ENCODE measurements at places on chromosomes 5 and 9.

DNA sequence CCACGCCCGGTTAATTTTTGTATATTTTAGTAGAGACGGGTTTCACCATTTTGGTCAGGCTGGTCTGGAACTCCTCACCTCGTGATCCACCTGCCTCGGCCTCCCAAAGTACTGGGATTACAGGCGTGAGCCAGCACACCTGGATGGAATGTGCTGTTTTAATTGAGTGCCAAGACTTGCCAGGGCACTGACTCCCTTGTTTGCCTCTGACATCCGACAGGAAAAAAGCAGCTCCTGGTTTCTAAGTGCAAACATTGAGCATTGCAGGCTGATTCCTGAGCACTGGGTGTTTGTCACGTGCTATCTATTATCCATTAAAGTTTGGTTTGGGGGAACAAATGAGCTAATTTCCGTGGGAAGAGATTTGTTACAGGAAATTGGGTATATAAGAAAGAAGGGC, 70.6 kb upstream of the CKMT2 start:
- DNase-seq: no peak

DNA sequence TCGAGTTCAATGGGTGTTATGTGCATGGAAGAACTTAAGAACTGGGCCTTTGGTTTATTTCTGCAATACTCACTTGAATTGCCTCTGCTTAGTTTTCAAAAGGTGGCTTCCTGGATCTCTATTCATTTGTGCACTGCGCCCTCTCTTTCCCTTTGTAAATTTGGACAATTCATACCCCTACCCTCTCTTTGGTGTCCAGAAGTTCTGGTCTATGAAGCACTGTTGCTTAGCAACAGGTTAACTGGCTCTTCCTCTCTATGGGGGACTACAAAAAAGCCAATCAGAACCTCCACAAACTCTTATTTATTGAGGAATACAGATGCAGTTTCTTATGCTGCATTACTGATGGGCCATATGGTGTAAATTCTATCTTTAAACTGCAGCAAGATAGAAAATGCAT, 13.5 kb upstream of the FAM120A start:
- no peak for DNase-seq

GRCh38 chr9:21687351-21687750, 115.1 kb upstream of the MTAP start:
- DNase-seq: no peak

- DNase-seq: no peak
These were observed 92.0 kb downstream of the PLCXD3 start for GRCh38 chr5:41418220-41419031.

DNA sequence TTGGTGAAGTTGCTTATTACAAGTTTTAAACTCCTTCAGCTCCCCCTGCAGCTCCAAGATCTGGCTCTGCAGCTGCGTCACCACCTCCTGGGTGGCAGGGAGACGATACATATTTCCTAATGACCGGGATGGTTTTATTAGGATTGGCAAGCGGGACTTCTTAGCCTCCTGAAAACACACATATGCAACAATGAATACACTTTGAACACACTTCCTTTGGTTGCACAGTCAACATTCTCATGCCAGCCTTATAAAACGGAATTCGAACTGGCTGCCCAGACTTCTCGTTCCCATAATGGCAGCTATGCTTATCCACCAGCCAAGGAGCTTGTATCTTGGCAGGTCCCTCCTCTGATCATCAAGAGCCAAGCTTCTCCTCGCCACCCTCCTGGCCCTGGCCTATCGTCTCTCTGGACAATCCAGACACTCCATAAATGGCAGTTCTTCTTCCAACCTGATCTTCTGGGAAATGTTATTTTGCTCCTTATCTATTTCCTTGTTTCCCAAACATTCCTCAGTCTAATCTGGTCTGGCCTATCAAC, 131.9 kb downstream of the CDK5RAP2 start:
- no peak for DNase-seq

DNA sequence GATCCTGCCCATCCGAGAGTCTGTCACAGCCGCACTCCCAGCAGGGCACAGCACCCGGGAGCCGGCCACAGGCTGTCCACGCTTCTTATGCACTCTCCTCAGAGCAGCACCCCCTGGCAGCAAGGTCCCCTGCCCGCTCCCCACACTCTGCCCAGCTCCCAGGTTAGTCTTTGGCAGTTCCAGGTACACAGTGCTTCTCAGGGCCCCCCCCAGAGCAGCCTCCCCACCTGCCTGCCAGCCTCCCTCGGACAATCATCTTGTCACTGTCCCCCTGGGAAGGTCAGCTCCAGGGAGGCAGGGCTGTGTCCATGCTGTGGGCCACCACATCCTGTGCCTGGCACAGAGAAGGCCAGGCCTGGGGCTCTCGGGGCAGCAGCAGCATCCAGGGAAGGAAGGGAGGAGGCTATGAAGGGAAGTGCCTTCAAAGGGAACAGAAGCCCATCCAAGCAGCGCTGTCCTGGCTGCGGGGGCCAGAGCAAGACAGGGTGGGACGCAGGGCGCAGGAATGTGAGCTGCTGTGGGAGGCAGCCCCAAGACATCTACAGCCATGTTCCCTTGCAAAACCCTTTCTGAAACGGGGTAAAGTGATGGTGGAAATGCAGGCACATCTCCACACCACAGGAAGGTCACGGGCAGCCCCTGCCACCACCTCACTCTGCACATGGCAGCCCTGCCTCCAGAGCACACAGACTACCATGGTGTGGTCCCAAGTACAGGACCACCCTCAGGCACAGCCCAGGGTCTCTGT, 68.6 kb upstream of the ADAMTS2 start:
- DNase-seq: no peak

DNA sequence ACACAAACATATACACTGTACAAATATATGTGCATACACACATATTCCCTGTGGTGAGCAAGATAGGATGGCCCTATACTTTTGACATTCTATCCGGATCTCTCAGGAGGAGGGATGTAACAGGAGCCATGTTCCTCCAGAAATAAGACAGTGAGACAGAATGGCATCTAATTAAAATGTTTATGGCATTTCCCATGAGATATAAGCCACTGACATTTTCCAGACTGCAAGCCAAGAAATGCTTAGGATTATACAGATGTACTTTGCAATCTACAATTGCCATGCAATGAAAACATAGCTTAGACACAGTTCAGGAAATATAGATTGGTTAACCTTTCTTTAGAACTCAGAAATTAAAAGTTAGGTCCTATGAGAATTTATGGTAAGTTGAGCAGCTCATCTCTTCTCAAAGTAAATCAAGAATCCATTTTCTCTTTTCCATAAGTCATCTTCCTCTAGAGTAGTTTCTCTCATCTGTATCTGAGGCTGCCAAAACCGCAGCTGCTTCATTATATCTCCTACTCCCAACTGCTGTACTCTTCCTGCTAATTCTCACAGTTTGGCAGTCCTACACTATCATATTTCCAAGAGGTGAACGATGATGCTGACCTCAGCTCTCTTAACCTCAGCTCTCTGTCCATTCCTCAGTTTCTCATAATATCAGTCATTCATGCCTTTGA, 1719.1 kb downstream of the MAT2B start:
- DNase-seq: no peak

- DNase-seq: no peak
These were observed 144.9 kb upstream of the HAPLN1 start for GRCh38 chr5:83865579-83865978.

DNA sequence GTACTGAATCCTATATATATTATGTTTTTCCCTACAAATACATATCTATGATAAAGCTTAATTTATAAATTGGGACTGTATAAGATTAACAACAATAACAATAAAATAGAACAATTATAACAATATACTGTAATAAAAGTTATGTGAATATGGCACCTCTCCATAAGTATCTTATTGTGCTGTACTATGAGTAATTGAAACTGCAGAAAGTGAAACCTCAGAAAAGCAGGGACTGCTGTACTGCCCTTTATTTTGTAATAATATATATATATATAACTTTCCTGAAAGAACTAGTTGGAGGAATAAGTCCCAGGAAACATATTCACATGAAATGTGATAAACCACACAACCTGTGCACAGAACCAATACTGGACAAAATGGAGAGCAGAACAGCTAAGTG, 77.3 kb downstream of the PAM start:
- no peak for DNase-seq

- DNase-seq: no peak
These were observed 182.5 kb upstream of the PIK3R1 start for GRCh38 chr5:68033029-68033428.

- DNase-seq: no peak
These were observed 3.6 kb downstream of the BBLN start for GRCh38 chr9:128163523-128164306.

DNA sequence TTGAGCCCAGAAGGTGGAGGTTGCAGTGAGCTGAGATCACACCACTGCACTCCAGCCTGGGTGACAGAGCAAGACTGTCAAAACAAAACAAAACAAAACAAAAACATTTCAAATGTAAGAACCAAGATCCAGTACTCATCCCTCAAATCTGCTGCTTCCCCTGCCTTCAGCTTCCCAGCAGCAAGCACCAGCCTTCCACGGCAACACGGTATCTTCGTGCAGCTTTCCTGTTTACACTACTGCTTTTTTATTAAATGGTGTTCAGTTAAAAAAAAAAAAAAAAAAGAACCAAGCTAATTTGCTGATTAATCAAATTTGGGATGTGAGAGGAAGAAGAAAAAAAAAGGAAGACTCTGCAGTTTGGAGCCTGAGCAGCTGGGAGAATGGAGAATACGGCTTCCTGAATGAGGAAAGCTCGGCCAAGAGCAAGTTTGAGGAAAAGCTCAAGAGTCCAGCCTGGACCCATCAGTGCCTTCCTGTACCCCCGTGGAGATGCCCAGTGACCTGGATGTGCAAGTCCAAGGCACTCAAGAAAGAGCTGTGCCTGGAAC, 28.0 kb upstream of the SLC2A8 start:
- no peak for DNase-seq

GRCh38 chr5:172102913-172103626, 85.0 kb downstream of the STK10 start:
- DNase-seq: peak; percentile 30

DNA sequence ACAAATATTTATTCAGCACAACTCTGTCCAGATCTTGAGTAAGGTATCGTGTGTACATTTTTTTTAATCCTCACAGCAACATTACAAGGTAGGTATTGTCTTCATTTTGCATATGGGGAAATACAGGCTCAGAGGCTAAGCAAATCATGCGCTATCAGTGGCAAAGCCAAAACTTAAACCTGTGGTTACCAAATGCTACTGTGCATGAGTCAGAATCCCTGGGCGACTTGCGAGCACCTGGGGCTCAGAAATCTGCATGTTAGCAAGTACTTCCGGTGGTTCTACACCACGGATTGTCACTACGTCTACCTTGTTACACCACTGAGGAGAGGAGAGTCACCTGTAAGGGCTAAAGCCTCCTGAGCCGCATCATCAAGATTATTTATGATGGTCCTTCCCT, 21.3 kb downstream of the C5orf58 start:
- DNase-seq: no peak

GRCh38 chr5:42573386-42573785, 150.1 kb downstream of the GHR start:
- DNase-seq: no peak

DNA sequence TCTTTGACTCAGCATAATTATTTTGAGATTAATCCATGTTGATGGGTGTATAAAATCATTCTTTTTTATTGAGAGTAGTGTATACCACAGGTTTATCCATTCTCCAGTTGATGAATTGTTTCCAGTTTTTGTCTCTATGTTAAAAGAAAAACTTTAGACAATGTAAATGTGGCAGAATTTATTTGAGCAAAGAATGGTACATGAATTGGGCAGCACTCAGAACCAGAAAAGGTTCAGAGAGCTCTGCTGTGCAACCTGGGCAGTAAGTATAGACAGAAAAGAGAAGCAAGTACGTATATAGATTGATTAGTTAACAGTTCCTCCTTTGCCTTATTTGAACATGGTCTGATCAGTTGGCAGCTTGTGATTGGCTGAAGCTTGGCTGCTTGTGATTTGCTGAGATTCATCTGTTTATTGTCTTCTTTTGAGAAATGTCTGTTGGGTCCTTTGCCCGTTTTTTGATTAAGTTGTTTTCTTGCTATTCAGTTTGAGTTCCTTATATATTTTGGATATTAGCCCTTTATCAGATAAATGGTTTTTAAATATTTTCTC, 41.4 kb downstream of the CDC42SE2 start:
- no peak for DNase-seq

DNA sequence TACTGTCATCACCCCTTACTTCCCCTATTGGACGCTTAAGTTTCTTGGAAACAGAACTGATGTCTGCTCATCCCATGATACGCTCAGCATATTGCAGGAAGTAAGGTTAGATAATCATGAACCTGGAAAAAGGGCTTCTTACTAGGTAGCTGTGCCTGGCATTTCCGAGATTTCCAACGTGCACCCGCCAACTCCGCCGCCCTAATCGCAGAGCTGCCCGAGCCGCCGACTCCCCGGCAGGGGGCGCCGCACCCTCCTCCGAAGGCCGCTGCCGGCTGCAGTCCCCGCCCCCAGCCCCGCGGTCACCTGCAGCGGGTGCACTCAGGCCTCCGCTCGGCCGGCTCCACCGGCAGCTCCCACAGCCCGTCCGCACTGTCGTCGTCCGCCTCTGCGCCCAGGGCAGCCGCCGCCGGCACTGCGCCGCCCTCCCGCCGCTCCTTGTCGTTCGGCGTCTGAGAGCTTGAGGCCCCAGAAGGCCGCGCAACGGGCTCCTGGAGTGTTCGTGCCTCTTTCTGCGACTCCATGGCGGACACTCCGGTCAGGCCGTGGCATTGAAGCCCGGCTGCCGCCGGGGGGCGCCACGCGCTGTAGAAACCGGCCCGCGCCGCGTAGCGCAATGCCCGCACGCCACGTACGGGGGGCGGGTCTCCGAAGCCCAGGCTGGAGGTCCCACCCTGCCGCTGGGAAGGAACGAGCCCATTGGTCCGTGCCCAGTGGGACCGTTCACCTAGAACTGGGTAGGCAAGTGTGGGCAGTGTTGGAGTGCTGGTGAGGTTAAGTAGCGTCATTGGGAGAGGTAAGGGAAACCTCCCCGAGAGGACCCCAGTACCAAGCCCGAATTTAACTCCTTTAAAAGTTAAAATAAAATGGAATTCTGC, at the start of gene DTWD2:
TSS of gene DTWD2 (minus strand) at position 560 of the 878 bp plus-strand sequence. CDS start at position 524, 36 bp downstream.
- DNase-seq: peak; percentile 94

- DNase-seq: no peak
These were observed 704 bp downstream of the CCDC112 start for GRCh38 chr5:115295777-115296123.

GRCh38 chr5:53601570-53601969, 41.1 kb downstream of the NDUFS4 start:
- no peak for DNase-seq

DNA sequence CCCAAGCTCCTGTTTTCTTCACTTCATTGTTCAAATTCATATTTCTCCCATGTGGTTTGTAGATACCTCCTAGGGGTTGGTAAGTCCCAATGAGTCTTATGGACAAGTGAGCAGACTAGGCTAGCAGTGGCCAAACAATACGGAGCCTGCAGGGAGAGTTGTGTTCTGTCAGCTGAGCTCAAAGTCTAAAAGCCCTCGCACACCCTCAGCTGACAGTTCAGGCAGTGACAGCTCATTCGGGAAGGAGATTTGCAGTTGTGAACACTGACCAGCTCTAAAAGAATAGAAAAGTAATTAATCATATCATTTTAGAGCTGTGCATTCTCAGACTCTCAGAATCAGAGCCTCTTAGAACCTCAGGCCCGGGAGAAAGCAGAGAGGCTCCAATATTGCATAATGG, 95.1 kb downstream of the SH3TC2 start:
- DNase-seq: no peak
